ENCODE measurements at places on chromosomes 7 and 10. TPM values are rescaled to one million over a fixed set of nuclear protein-coding genes. Genes with fewer than 3 reads are reported as not detected.

EBLN1 gene
- not detected for total RNA-seq

SPDYE9 gene
- not detected for total RNA-seq

TMEM229A gene
- not detected for total RNA-seq

FAM237B gene
- total RNA-seq, result not detected

PILRA gene
- 0.30 TPM for total RNA-seq

ANKRD7 gene
- 1.3 TPM for total RNA-seq

ASB4 gene
- total RNA-seq, result not detected

MAD1L1 gene
- 40.8 TPM for total RNA-seq

AS3MT gene
- not detected for total RNA-seq

GNG11 gene
- not detected for total RNA-seq

MBL2 gene
- total RNA-seq, result not detected

EIF5AL1 gene
- total RNA-seq, result 3.2 TPM

PKD2L1 gene
- total RNA-seq, result not detected

DNAJC1 gene
- total RNA-seq, result 29.4 TPM

MLLT10 gene
- 38.4 TPM for total RNA-seq

GRM3 gene
- not detected for total RNA-seq

TBX20 gene
- not detected for total RNA-seq

SMIM30 gene
- total RNA-seq, result 56.8 TPM

CACNB2 gene
- total RNA-seq, result not detected

C10orf67 gene
- 0.15 TPM for total RNA-seq

SOSTDC1 gene
- total RNA-seq, result not detected

CALHM3 gene
- not detected for total RNA-seq

CFAP70 gene
- 0.82 TPM for total RNA-seq

NKX1-2 gene
- not detected for total RNA-seq

FAM25G gene
- total RNA-seq, result not detected

EGFR gene
- total RNA-seq, result not detected

GIMAP8 gene
- 7.5 TPM for total RNA-seq

CSGALNACT2 gene
- total RNA-seq, result 17.0 TPM

TEX36 gene
- total RNA-seq, result not detected

PIP gene
- total RNA-seq, result not detected

CPSF4 gene
- 65.2 TPM for total RNA-seq

ADCYAP1R1 gene
- not detected for total RNA-seq

PNLIPRP1 gene
- total RNA-seq, result not detected

INA gene
- total RNA-seq, result 0.63 TPM

NRF1 gene
- 23.3 TPM for total RNA-seq

LIPJ gene
- total RNA-seq, result not detected

CEP55 gene
- 43.8 TPM for total RNA-seq

PEX1 gene
- 17.4 TPM for total RNA-seq

KLLN gene
- total RNA-seq, result 1.0 TPM

SAMD9 gene
- total RNA-seq, result 7.9 TPM

RAB19 gene
- 5.7 TPM for total RNA-seq

CYP3A5 gene
- total RNA-seq, result 0.08 TPM

CALHM1 gene
- total RNA-seq, result not detected

PLXNA4 gene
- 0.19 TPM for total RNA-seq

PARG gene
- 36.5 TPM for total RNA-seq

FRG2B gene
- not detected for total RNA-seq

SPDYE1 gene
- total RNA-seq, result not detected
